ENCODE measurements at places on chromosomes 6 and 20.

DNA sequence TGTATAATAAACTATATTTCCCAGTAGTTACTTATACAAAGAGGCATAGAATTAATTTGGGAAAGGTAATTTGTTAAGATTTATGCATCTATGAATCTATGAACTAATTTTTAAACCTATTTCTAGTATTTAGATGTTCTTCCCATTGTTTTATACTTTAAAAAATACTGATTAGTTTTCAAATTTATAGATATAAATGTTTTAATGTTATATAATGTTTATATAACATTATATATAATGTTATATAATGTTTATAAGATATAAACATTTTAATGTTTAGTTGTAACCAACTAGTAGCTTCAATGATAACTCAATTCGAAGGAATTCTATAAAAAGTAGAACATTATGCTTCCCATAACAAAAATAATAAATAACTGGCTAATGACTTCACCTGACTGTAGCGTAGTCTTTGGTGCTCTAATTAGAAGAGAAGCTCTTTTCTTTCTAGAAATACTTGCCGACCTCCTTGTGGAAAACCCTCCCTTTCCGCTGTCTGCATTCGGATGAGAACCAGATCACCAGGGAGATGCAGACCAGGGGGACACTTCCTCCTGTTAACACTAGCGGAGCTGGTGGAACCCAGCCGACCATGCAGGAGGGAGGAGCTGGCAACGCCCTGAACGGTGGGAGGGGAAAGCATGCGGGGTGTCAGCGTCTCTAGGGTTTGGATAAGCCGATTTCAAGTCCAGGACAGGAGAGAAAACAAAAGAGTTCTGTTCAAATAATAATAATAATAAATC lies 158.4 kb downstream of the OR2B2 start:
- DNase-seq = peak; percentile 15

- DNase-seq = no peak
These were observed 2.0 kb downstream of the TRAM2 start for GRCh38 chr6:52574709-52575501.

DNA sequence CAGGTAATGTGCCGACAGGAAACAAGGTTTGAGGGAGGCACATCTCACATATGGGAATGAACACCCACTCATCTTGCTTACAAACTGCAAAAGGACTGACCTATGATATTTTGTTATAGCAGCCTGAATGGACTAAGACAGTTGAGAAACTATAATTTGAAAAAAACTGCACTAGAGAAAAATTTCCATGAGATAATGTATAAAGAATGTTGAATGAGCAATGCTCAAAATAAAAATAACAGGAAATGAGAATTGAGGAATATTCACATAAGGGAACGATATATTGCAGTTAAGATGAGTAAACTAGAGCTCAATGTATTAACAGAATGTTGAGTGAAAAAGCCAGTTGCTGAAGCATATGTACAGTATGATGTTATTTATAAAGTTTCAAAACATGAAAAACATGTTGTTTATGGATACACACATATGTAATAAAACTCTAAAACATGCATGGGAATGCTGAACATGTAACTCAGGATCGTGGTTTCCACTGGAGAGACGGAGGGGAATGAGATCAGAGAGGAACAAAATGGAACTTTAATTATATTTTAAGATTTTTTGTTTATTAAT lies 6.3 kb upstream of the TBC1D22B start:
- no peak for DNase-seq

DNA sequence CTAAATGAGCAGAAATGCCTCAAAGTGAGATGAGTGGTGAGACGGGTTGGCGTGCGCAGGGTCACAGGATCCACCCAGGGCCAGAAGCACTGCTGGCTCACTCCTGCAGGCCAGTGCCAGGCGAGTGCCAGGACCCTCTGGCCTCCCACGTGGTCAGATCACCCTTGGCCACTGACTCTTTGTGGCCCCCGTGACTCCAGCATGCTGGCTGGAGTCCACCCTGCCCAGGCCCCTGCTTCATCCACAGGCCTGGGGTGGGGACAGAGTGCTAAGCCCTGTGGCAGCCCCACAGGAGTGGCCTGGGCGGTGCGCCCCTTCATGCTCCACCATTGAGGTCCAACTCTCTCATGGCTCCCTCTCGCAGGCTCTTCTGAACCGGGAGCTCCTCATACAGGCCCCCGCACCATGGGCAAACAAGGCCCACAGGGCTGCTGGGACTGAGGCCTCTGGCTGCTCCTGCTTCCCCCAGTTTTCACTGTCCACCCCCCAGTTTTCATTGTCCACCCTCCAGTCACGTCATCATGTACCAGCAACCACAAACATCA lies 61.6 kb downstream of the ABHD12 start:
- DNase-seq = no peak

DNA sequence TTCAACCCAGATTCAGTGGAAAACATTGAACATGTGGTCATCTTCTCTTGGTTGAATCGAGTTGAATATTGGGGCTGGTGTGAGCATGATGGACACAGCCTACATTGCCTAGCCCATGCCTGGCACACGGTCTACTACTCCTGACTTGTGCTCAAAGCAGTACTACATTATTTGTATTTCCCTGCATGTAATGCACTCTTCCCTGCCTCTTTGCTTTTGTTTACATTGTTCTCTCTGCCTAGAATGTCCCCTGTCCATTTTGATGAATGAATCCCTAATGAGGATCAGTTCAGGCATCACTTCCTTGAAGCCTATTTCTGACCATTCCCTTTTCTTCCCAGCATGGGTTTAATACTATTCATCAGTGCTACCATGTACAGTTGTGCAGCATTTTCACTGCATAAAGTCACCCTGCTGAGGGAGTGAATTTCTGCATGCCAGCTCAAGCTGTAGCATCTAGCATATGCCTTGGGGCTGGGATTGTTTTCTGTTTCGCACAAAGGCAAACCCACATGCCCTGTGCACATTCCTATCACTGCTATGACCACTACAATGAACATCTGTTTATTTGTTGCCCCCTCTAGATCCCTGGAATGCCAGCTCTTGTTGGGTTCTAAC lies 75.3 kb upstream of the CCN6 start:
- DNase-seq = no peak

DNA sequence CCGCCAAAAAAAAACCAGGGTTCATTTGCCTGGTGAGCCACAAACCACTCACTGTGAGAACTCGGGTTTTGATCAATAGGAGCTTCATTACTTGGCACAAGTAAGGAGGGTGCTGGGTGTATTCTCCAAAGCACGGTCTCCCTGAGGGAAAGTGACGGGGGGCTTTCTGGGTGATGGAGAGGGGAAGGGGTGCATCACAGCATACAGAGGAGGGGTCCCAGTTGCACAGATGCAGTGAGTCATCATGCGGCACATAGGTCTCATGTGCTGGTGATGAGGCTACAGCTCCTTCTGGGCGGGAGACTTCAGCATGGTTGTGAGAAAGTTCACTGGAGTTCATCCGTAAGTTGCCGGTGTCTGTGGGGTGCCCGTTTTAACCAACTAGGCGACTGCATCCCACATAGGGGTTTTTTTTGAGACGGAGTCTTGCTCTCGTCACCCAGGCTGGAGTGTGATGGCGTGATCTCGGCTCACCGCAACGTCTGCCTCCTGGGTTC lies 36.2 kb downstream of the SUN5 start:
- no peak for DNase-seq

DNA sequence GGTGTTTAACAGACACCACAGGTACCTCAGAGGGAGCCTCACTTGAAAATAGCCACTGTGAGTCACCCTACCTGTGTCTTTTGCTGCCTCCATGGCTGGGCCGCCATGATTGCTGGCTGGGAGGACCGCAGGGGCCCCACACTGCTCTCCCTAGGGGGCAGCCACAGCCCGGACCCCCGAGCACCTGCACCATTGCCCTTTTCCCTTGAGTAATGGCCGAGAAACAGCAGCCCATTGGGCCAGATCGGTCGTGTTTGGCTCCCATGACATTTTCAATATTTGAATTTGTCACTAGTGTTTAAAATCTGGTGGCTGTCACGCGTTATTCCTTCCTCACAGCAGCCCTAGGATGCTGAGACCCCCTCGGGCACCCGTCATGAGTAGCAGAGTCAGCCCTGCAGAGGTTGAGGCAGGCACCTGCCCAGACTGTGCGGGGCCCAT lies 6.7 kb downstream of the ZBP1 start:
- no peak for DNase-seq

DNA sequence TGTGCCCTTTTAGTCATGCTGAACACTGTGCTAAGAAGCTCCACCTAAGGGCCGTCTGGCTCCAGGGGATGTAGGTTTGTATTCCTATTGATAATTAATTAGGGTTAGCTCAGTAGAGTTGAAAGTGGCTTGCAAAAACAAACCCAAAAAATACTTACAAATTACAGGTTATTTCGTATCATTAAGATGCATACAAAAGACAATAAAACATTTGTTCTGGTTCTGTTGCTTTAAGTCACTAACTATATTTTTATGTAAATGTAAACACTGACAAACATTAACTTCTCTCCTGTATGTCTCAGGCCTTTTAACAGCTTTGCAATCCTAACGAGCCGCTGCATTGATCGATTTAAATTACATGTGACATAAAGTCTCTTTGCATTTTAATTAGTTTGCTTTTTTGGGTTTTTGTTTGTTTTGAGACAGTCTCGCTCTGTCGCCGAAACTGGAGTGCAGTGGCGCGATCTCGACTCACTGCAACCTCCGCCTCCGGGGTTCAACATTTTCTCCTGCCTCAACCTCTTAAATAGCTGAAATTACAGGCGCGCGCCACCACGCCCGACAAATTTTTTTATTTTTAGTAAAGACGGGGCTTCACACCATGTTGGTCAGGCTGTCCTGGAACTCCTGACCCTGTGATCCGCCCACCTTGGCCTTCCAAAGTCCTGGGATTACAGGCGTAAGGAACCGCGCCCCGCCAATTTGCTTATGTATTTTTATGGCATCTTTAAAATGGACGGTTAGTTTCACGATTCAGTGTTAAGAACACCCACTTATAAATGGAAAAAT lies 110.9 kb downstream of the HFE start:
- no peak for DNase-seq

Measured in hippocampal formation (tissue), 2 donors.